ENCODE measurements at places on chromosomes 5 and 9.

- DNase-seq = no peak
These were observed 69.2 kb downstream of the ZNF462 start for GRCh38 chr9:106932178-106932577.

- DNase-seq = peak; percentile 19
These were observed 10.0 kb upstream of the CAST start for GRCh38 chr5:96651948-96652753.

DNA sequence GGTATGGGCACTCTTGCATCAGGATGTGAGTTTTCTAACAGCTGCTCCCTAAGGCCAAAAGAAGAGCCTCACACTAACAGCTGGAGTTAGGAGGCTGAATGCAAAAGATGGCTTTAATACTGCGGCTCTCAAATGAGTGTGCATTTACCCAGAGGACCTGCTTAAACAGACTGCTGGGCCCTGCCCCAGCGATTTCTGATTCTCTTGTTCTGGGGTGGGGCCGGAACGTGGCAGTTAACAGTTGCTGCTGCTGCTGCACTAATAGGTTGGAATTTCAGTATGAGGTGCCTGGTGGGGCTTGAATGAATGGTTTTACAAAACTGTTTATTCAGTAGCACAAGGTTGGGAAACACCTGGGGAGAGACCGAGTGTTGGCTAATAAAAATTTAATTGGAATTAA lies 26.1 kb downstream of the HMGCR start:
- DNase-seq = no peak

DNA sequence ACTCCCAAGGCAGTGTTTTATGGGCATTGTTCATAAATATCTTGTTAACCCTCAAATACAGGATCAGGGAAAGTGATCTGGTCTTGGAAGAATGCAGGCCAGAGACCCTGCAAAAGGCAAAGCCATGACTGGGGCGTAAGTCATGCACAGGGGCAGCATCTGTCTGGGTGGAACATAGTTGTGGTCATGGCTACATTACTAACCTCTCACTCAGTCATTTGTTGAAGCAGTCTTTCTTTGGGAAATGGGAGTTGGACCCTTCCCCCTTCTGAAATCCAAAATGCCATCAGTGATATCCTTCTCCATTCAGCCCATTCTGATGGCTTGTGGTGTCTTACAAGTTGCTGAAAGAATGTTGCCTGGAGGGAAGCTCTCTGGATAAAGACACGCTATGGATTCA lies 68.1 kb downstream of the GDNF start:
- no peak for DNase-seq

DNA sequence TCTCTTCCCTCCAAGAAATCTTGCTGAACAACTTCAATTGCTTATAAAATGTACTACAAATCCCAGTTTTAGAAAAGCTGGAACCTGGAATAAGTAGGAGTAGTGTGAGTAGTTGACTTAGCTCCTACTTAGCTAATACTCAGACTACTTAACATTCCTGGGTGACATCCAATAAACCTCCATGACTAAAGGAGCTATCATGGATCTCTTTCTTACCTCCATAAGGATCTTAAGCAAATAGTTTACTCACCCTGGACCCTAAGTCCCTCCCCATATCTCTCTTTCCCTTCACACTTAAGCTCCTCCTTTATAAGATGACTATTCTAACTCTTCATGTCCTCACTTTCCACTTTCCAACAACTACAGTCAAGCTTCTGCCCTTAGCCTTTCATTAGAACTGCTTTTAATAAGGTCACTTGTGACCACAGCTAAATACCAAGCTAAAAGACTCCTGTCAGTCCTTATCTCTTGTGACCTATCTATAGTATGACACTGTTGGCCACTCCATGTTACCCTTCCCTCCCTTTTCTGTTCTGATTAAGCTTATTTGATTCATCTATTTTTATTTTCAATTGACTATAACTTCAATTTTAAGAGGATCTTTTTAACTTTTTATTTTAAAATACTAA lies 194.9 kb downstream of the RFX3 start:
- DNase-seq = no peak

GRCh38 chr5:149421834-149422233 lies 42.7 kb upstream of the IL17B start:
- no peak for DNase-seq

Data from globus pallidus (tissue), 1 donor.